ENCODE measurements at places on chromosomes 13 and 19.

DNA sequence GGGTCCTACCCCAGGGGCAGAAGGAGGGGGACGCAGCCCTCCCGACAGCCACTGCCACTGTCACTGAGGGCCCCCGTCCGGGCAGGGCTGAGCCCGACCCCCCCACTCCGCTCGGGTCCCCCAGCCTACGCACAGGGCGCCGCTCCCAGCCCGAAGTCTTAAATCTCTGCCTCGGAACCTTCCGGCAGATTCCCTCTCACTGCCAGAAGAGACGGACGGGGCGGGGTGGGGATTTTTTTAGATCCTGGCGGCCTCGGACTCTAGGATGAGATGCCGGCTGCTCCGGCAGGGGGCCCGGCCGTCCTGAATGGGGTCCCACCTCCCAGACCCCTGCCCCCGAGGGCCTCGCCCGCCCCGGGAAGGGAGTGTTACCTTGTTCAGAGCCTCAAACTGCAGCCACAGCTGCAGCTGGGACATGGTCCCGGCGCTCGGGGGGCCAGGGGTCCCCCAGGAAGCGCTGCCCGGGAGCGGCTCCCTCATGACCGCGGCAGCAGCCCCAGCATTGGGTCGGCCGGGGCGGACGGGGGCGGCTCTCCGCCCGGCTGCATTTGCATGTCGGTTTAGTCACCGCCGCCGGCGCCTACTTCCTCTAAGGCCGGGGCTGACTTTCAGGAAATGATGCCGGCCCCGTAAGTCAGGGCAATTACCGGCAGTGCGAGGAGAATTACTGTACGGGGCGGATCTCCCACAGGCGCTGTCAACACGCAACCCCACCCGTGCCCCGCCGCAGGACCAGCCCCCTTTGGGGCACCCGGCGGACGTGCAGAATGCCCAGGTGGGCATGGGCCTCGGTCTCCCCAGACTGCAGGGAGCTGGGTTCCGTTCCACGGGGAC, 28.1 kb downstream of the GPX4 start:
- peak; percentile 89 for DNase-seq

GRCh38 chr13:48695776-48696175, 42.0 kb downstream of the CYSLTR2 start:
- DNase-seq: peak; percentile 36

- no peak for DNase-seq
These were observed 508 bp upstream of the ZNF44 start for GRCh38 chr19:12295191-12295590.

DNA sequence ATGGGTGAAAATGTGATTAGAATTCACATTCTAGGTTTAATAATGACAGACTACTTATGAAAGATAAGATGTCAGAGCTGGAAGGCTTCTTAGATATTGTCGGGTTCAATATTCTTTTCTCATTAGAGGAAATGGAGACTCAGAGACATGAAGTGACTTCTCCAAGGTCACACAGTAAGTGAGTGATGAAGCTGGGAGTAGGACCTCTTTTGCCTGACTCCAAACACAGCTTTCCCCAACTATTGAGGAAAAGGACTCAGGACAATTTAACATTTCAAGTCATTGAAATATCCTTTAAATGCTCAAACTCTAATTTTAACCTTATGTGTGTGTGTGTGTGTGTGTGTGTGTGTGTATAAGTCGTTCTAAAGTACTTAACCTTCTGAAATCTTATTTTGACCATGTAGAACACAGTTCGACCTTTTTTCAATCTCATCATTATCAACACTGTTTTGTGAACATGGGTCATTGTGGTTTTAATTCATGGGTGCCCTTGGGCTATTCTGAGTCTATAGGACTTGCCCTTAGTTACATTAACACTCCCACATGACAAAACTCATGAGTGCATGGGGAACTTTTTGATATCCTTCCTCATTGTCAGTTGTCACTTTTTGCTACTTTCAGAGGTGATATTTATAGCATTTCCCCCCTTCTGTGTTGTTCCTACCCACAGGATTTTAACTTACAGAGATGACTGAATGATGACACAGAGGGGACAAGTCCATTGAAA, 53.0 kb downstream of the LRCH1 start:
- DNase-seq: no peak

- peak; percentile 71 for DNase-seq
These were observed 22.8 kb downstream of the COL4A2 start for GRCh38 chr13:110329798-110330461.

DNA sequence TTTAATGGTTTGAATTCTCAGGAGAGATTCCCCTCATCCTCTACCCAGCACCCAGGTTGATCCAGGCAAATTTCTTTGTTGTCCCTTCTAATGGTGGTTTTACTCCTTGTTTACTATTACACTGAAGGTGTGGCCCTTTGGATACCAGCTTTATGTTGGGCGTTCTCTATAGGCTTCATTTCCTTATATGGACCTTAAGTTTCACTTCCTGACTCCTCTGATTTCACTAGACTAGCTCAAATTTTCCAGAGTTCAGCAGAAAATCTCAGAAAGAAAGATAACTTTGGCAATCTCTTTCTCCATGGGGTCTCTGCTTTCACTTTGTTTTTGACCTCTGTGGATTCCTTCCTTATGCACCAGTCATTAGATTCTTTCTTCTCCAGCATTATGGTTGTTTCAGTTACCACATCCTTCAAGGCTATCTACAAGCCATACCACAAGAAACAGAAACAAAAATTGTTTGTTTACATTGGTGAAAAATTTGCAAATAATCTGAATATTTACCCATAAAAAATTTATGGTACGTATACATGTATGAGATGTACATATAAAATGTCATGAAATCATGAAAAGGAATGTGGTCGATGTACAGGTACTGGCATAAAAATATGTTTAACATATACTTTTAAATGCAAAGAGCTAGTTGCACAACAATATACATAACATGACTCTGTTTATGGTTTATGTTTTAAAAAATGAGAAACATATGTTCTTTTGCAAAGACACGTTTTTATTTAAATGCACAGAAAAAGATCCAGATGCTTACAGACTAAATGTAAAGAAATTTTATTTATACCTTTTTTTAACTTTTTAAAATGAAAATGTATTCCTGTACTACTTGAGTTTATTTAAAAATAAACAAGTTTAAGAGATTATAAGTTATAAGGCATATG, 212.6 kb downstream of the LACC1 start:
- DNase-seq: no peak

GRCh38 chr13:106401081-106401480, 134.4 kb downstream of the EFNB2 start:
- DNase-seq: no peak

- DNase-seq: no peak
These were observed 215.4 kb downstream of the KCNRG start for GRCh38 chr13:50230662-50230978.

GRCh38 chr13:30872276-30872594, 33.8 kb upstream of the MEDAG start:
- no peak for DNase-seq

GRCh38 chr13:109720758-109721184, 65.6 kb downstream of the IRS2 start:
- no peak for DNase-seq

- DNase-seq: no peak
These were observed 27.9 kb upstream of the OR10H1 start for GRCh38 chr19:15843203-15843893.

GRCh38 chr13:34971473-34971872, 29.4 kb downstream of the NBEA start:
- DNase-seq: no peak

GRCh38 chr19:16143399-16144215, at the start of gene HSH2D:
HSH2D (plus strand) TSS chr19:16143685; CDS start chr19:16148751, 5,066 bp downstream.
- no peak for DNase-seq

- no peak for DNase-seq
These were observed 107.8 kb downstream of the FOXO1 start for GRCh38 chr13:40558656-40559055.

DNA sequence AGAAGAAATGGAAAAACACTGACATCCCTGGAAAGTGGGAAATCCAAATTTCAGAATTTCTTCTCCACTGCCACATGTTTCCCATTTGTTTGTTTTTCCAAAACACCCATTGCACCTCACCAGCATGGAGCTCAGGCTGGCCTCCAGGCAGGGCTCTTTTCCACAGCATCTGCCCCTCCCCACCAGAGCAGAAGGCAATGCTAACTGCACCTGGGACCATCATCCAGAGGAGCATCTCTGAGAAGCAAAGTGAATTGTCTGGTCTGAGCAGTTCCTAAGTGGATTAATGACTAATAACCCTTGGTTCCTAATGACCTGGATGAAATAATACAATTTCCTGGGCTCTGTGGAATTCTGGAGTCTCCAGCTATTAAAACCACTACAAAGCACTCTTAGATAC, 8.8 kb upstream of the CYSLTR2 start:
- no peak for DNase-seq

DNA sequence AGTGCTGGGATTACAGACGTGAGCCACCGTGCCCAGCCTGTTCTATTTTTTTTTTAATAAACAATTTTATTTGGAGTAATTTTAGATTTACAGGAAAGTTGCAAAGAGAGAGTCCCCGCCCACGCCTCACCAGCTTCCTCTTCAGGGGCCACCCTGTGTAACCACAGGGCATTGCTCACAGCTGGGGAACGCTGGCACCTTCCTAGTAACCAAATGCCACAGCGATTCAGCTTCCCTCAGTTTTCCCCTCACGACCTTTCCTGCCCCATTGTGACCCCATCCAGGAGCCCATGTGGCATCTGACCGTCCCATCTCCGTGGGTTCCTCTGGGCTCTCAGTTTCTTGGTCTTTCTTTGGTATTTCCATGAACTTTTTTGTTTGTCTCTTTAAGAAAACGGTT, 83.9 kb downstream of the GNG7 start:
- DNase-seq: peak; percentile 80

- no peak for DNase-seq
These were observed 724.9 kb upstream of the MIR17HG start for GRCh38 chr13:90622541-90622940.

DNA sequence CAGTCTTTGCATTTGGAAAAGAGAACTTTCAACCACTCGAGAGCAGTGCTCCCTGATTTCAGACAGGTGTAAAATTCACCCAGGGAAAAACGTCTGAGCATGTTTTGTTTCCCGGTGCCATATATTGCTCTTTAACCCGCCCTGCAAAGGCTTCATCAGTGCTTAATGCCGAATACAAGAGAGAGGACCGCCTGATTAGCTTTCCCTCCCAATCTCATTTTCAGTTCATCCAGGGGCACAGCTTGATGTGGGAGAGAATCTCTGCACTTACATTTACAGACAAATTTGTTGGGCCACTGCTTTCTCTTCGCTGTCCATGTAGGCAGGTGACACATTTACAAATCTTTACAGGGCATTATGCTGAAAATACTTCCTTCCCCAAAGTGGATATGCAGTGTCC, 499.1 kb downstream of the LIG4 start:
- DNase-seq: no peak

DNA sequence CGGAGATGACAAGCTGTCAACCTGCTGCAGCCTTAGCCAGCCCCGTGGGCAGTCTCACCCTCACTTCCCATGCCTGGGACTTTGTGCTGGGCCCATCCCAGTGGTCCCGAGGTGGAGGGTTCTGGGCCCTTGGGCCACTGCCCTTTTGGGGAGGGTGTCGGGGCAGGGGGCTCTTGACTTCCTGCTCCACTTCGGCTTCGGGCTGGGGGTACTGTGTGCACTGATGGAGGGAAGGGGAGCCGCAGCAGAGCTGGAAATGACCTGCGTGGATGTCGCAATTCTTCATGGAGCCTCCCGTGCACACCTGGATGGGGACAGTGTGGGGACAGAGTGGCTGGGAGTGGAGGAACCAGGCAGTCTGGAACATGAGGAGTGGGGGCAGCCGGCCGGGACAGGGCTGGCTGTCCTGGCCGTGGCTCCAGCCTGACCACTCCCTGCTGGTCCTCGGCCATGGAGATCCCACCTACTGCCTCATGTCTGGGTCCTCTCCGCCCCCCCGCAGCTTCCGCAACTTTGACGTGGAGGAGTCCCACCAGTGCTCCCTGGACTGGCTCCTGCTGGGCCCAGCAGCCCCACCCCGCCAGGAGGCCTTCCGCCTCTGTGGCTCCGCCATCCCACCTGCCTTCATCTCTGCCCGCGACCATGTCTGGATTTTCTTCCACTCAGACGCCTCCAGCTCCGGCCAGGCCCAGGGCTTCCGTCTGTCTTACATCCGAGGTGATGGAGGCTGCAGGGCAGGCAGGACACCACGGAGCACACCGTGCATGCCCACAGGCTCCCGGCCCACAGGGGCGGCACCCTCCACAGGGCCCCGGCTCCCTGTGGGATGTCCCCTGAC, 10.2 kb downstream of the LRP3 start:
- no peak for DNase-seq

GRCh38 chr13:81929988-81930387, 1589.1 kb upstream of the SPRY2 start:
- peak; percentile 2 for DNase-seq

- DNase-seq: no peak
These were observed 25.7 kb downstream of the SLC8A2 start for GRCh38 chr19:47445937-47446402.

GRCh38 chr13:52827839-52828238, 20.6 kb downstream of the PCDH8 start:
- DNase-seq: no peak

DNA sequence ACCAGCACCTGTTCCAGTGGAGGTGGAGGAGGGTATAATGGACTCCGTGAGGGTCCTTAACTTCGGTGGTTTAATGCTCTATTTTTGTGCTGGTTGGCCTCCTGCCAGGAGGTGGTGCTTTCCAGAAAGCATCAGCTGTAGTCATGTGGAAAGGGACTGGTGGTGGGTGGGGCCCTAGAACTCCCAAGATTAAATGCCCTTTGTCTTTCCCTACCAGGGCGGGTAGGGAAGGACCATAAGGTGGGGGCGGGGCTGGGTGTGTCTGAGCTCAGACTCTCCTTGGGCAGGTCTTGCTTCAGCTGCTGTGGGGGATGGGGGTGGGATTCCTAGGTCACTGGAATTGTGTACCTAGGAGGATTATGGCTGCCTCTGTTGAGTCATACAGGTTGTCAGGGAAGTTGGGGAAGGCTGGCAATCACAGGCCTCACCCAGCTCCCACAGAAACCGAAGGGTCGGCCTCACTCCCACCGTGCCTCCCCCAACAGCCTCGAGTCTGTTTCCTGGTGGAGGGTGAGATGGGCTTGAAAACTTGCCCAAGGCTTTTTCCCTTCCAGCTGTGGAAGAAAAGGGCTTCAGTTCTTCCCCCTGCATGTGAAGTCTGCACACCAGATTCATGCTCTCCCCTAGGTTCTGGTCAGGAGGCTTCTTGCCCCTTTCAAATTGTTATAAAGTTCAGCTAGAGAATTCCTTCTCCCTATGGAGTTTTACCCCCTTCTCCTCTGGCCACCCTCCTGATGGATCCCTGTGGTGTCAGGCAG, 60.3 kb upstream of the CLDN10 start:
- no peak for DNase-seq

DNA sequence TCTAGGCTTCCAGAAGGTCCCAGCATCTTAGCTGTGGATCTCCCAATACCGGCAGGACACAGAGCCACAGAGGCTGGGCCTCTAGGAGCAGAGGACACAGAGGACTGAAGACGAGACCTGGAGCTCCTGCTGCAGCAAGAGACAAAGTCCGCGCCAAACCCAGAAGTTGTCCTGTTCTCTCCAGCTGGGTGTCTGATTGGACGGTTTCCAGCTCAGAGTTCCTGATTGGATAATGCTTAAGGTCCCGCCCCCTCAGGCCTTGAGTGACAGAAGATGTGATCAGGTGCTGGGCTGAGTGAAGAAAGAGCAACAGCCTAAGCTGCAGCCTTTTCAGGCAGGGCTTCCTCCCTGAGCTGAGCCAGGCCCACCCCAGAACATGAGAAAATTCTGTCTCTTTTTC, 59.9 kb upstream of the ZNF85 start:
- no peak for DNase-seq

- DNase-seq: peak; percentile 37
These were observed 27.2 kb upstream of the CBY2 start for GRCh38 chr13:45674908-45675307.

GRCh38 chr19:56252699-56253422, 19.7 kb upstream of the EDDM13 start:
- peak; percentile 55 for DNase-seq
